Stimulated activated CD4-positive, alpha-beta T cell treated with anti-CD3 and anti-CD28 coated beads, Interleukin-12 subunit alpha, Interleukin-12 subunit beta, amount 100 ng/mL, for 48 hours (primary cell): ENCODE measurements at places on chromosomes 4 and X.

DNA sequence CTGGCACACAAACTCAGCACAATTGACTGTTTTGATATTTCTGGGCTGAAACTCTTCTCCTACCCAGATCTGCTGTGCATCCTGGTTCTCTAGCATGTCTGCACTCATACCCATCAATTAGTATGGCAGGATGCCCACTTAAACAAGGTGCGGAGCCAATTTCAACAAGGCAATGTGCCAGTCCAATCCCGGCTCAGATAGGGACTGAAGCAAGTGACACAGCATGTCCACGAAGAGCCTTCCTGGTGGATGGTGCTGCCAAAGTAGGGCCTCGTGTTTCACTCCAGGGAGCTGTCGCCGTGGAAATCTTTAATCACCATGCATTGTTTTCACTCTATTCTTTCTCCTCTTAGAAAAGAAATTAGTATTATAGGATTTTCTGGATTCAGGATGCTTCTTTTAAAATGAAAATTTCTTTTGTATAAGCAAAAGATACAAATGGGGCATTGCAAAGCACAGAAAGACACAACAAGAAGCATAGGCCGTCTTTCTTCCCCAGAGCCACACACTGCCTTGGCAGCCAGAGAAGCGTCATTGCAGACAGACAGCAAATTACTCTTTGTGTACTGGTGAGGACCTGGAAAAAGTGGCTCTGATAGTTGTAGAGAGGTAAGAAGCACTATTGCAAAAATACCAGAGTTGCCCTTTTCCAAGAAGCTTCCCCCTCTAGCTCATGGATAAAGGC is 40.6 kb upstream of the LSM6 start:
- DNase-seq, result no peak

- DNase-seq, result no peak
Observed at GRCh38 chr4:155780775-155781174, 22.0 kb downstream of the GUCY1B1 start.

DNA sequence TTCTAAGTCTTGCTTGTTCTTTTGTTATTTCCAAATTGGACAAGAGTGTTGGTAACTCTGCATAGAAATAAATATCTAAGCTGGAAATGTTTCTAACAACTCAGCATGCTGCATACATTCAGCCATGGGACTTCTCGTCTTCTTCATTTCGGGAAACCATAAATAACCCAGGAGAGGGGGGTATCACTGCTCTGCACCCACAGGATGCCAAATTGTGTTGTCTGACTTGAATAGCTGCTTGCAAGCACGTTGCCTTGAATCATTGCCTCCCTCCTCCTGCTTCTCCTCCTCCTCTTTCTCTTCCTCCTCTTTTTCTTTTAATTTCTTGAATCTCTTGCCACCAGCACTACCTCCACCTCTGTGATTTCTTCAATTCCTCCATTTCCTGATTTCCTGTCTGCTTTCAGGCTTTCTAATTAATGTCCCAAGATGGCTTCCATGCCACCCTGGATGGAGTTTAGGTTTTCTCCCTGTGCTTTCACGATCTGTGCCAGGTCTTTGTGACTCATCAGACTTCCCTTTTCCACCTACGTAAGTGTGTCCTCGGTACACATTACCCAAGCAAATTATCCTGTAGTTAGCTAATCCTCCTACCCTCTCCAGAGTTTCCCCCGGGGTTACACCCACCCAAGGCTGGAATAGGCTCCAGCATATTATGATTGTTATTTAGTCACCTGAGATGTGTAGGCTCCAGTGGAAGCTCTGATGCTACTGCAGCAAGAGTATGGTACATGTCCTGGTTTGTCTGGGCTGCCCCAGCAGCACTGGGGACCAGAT is 122.6 kb upstream of the VCX3B start:
- DNase-seq, result no peak

DNA sequence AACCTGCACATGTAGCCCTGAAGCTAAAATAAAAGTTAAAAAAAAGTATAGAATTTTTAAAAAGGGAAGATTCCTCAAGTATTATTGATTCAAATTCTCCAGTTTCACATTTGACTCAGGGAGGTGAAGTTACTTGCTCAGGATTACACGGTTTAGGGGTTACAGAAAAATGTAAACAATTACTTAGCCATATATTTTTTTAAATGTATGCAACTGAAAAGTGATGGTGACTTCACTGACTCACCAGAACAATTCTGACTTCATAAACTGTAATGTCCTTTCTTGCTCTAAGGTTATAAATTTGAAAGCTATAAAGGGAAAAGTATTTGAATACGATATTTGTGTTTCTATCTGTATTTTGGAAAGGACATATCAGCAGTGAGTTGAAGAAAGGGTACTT is 371.2 kb downstream of the SPRY1 start:
- no peak for DNase-seq

DNA sequence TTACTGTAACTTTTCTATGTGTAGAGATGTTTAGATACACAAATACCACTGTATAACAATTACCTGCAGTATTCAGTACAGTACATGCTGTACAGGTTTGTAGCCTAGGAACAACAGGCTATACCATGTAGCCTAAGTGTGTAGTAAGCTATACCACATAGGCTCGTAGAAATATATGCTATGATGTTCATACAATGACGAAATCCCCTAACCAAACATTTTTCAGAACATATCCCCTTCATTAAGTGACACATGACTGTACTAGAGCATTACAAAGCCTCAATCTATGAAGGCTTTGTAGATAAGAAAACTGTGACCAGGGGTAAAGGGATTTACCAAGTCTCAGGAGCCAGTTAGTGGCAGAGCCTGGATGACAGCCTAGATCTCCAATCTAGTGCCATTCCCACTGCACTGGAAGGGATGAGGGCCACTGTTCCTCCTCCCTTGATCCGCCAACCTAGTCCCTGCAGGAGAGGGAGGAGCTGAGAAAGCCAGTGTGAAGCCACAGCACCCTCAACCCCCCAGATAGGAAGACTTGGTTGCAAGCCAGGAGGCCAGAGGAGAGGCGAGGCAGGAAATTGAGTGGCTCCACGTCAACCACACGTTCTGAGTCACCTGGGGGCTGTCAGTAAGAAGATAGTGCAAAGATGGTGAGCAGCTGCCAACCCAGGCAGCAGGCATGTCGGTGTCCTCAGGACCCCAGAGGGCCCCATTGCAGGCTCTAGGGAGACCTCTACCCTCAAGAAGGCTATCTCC is 227.7 kb downstream of the BCOR start:
- peak; percentile 68 for DNase-seq

GRCh38 chr4:94642561-94642866 is 115.2 kb upstream of the BMPR1B start:
- no peak for DNase-seq
